ENCODE measurements at places on chromosomes 3 and 15.

GRCh38 chr3:114698146-114699105 is 404.6 kb downstream of the TIGIT start:
- no peak for DNase-seq

- no peak for DNase-seq
Measured at GRCh38 chr15:66131200-66131599, 122.3 kb downstream of the MEGF11 start.

- no peak for DNase-seq
Measured at GRCh38 chr15:24682002-24682401, 6.4 kb downstream of the NPAP1 start.

DNA sequence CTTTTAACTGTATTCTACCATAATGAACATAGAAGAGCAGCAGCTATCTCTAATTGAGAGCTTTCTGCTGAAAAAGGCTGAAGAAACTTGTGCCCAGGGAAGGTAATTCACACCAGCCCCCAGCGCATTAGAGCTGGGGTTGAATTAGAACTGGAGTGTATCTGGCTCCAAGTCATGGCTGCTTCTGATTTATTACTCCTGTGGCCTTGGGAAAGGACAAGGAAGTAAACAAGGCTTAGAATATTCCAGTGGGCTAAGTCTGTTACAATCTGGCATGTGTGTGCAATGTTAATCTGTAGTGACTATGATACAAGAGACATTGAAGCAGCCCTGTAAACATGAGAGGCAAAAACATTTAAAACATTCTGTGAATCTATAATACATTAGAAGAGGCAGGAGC is 18.1 kb downstream of the CPA3 start:
- DNase-seq, result no peak

- no peak for DNase-seq
Measured at GRCh38 chr3:57184526-57184925, 15.3 kb downstream of the HESX1 start.

- DNase-seq, result no peak
Measured at GRCh38 chr3:129557548-129557894, 14.5 kb downstream of the H1-8 start.

- DNase-seq, result no peak
Measured at GRCh38 chr15:92121047-92121446, 267.5 kb downstream of the SLCO3A1 start.

DNA sequence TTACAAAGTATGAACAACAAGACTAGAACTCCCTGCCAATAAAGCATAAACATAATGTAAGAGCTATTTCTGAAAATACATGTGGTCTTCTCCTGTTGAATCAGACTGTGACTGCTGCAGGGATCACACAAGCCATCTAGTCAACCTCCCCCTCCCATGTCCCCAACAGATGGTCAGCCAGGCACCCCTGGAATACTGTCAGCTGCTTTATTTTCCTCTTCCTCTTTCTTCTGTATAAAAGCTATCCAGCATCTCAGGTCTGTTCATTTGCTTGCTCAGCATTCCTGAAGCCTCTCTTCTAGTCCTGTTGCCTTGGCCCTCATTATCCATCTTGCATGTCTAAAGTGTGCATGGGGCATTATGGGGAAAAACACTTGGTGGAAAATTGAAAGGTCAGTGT is 6.5 kb upstream of the MINDY4B start:
- DNase-seq, result no peak
